SJSA1 (cell line): ENCODE measurements at places on chromosomes 6 and 20. TPM values are rescaled to one million over a fixed set of nuclear protein-coding genes. Genes with fewer than 3 reads are reported as not detected.
A peak's percentile ranks its signal among the peaks of the same experiment; 100 is the strongest.

COL9A1 gene
- total RNA-seq: not detected in 2 replicates

TTK gene
- total RNA-seq: 82.3 and 112 TPM in 2 replicates

MDN1 gene
- 14.8 and 16.6 TPM in 2 replicates for total RNA-seq

PLAGL1 gene
- 3.4 and 7.2 TPM in 2 replicates for total RNA-seq

DNA sequence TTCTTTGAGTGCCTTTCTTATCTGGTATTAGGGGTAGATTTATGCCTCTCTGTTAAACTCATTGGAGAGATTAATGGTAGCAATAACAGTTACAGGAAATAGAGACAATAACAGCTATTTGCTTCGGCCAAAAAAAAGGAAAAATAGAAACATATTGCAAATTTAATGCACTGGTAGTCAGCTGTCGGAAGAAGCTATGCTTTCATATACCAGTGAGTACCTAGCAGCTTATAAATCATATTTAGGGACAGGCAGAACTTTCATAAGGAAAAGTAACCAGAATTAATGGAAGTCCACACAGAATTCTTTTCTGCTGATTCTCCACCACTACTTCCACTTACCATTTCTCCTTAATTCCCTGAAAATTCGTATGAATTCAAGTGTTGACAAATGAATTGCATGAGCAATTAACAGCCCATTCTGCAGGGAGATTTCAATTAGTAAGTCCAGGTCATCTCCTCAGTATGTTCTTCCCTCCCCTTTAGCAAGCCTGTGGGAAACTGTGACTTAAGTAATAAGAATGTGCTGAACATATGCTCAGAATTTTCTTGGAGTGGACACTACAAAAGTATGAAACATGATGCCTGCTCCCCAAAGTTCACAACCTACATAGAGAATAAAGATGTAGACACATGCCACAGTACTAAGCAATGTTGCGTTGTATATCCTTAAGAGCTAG, 196.7 kb upstream of the KCNQ5 start:
- no peak for DNase-seq

DNA sequence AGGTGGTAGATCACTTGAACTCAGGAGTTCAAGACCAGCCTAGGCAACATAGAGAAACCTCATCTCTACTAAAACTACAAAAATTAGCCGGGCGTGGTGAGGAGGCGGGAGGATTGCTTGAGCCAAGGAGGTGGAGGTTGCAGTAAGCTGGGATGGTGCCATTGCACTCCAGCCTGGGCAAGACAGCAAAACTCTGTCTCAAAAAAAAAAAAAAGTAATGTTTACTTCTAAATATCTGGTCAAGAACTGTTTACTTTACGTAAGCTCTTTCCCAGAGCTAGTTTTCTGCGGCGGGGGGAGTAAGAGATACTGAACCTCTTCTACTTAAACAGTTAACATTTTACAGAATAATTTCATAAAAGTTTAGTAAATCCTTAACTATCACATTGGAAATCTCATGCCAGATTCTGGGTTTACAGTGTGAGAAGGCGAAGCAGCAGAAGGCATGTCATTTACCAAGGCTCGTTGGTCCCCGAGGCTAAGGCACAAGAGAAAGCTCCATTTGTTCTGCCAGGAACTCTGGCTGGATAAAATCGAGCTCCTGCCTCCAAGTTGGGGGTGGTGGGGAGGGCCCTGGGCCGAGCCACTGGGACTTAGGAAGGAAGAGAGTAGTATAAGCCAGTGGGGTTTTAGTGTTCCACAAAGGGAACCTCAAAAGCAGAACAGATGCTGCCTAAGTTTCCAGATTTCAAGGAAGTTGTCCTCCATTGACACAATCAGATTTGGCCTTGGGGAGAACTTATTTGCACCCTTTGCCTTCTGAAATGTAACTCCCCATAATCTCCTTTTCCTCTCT, 41.7 kb downstream of the ARFGEF2 start:
- no peak for DNase-seq

- no peak for DNase-seq
These were observed 78.5 kb downstream of the TBC1D7 start for GRCh38 chr6:13249817-13250216.

GRCh38 chr20:50194422-50194830, 3.8 kb downstream of the CEBPB start:
- DNase-seq: no peak

GRCh38 chr6:105072798-105073199, 107.0 kb downstream of the POPDC3 start:
- peak; percentile 16 for DNase-seq

GRCh38 chr6:18058429-18058828, 64.0 kb downstream of the NHLRC1 start:
- no peak for DNase-seq

- DNase-seq: no peak
These were observed 111.1 kb upstream of the MCHR2 start for GRCh38 chr6:100105138-100105537.
